RWPE2 (cell line): ENCODE measurements at places on chromosomes 12 and 14.

- peaks cover 6% of the 10 kb centered on the region; the same call in 1 of the 2 replicates for H3K36me3 ChIP-seq
- no peaks in the 10 kb centered on the region for H3K27me3 ChIP-seq
- H3K4me1 ChIP-seq = no peaks in the 10 kb centered on the region
- no peak for DNase-seq
Measured at GRCh38 chr14:81285245-81285644, 64.5 kb upstream of the GTF2A1 start.

DNA sequence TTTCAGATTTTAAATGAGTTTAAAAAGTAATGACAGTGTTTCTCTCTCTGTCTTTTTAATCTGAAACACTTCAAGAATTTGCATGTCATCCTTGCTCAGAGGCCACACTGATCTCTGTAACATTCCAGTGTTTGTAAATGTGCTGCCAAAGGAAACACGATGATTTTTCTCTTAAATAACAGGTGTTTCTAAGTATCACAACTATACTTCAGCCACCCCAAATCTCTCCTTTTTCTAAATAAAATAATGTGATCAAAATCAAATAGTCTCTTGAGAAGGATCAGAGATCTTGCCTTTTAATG, 3.3 kb upstream of the GALC start:
- H3K4me1 ChIP-seq = peaks cover 6% of the 10 kb centered on the region
- peaks cover 4% of the 10 kb centered on the region for H3K27me3 ChIP-seq
- no peak overlapping the region for H3K27ac ChIP-seq

DNA sequence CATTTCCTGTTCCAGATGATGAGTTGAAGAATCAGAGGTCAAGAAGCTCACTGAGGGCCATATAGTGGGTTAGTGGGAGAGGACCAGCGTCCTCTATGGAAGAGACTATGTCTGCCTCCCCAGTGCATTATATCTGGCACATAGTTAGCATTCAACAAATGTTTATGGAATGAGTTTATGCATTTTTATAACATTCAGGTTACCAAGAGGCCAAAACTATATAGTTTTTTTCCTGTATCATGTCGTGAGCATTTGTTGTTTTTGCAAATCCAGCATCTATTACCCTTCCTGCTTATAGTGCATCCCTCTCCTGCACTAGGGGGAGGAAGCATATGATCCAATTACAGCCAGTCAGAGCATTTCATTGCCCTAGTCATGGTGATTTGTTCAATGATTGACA, 60.6 kb downstream of the SUDS3 start:
- no peak overlapping the region for H3K4me3 ChIP-seq
- H3K36me3 ChIP-seq = no peaks in the 10 kb centered on the region
- H3K27me3 ChIP-seq = no peaks in the 10 kb centered on the region
- H3K4me1 ChIP-seq = no peaks in the 10 kb centered on the region

DNA sequence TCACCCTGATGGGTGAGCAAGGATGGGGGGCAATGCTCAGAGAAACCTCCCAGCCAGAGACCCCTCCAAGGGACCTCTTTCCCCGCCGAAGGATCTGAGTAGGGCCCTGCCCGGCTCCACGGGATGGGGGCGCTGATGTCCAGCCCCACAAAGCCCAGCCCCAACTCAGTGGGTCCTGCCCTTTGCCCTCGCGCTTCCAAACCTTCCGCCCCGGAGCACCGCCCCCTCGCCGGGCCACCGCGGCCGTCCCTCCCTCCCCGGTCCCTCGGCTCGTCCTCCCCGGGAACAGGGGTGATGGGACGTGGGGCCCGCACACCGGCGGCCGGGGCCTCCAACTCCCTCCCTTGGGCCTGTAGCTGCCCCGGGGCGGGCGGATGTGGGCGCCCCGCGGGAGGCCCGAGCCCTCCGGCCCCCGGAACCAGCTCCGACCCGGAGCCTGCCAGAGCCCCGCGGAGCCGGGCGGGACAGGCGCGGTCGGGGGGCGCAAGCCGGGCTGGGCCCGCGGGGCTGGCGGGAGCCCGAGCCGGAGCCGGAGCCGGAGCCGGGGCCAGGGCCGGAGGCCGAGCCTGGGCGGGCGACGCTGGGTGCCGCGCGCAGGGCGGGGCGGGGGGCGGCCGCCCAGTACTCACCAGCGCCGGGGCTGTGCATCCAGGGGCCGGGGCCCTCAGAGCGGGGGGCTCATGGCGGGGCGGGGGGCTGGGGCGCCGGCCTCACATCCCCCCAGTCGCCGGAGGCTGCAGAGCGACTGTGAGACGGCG, 386 bp downstream of the HDAC7 start:
- peaks cover 22% of the 10 kb centered on the region for H3K4me1 ChIP-seq
- peak overlapping the region; percentile 94 for H3K4me3 ChIP-seq
- H3K36me3 ChIP-seq = peaks cover 25% of the 10 kb centered on the region

- H3K4me3 ChIP-seq = no peak overlapping the region
- DNase-seq = no peak
- H3K27ac ChIP-seq = peak overlapping the region; percentile 85
- H3K4me1 ChIP-seq = peaks cover 39% of the 10 kb centered on the region
- no peaks in the 10 kb centered on the region for H3K27me3 ChIP-seq
- H3K36me3 ChIP-seq = no peaks in the 10 kb centered on the region
Measured at GRCh38 chr12:27331291-27331926, 1.2 kb upstream of the BMAL2 start.

GRCh38 chr12:68499616-68500015, 111.1 kb upstream of the RAP1B start:
- no peak for DNase-seq
- no peaks in the 10 kb centered on the region for H3K27me3 ChIP-seq
- no peaks in the 10 kb centered on the region for H3K36me3 ChIP-seq

DNA sequence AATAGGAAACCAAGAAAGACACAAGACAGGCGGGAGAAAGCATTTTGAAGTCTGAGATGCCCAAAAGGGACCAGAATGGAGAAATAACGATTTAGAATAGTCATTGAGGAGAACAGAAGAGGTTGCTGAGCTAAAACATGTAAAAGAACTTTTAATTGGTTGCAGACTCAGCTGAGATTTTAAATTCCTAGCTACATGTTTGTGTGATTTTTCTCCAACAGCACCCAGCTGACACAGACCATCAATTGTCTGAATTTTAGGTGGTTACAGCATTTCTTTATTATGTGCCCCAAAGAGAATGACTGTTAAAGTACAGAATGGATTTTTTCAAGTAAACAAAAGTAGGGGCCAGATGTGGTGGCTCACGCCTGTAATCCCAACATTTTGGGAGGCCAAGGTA, 50.3 kb downstream of the BAZ1A start:
- DNase-seq = no peak
- no peaks in the 10 kb centered on the region for H3K4me1 ChIP-seq
- no peak overlapping the region for H3K4me3 ChIP-seq
- H3K27ac ChIP-seq = no peak overlapping the region
- no peaks in the 10 kb centered on the region for H3K27me3 ChIP-seq

GRCh38 chr14:64465831-64466554, 694 bp downstream of the AKAP5 start:
- no peak for DNase-seq
- H3K27me3 ChIP-seq = no peaks in the 10 kb centered on the region

DNA sequence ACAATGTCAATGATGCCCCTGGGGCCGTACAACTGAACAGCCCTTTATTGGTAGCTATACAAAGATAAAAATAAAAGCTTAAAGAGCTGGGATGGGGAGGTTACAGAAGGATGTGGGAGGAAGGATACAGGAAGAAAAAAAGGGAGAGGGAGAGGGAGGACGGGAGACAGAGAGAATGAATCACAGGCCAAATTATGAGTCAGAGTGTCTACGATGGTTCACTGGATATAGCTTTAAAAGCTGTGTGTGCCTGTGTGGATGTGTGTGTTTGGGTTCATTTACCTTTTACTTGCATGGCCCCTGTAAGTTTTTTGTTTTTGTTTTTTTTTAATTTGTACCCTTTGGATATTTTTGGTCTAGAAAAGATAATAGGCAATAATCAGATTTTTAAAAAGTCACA, 111.9 kb downstream of the CCDC60 start:
- no peak overlapping the region for H3K27ac ChIP-seq
- H3K36me3 ChIP-seq = no peaks in the 10 kb centered on the region
- no peak for DNase-seq
- H3K27me3 ChIP-seq = no peaks in the 10 kb centered on the region
- no peak overlapping the region for H3K4me3 ChIP-seq

- H3K36me3 ChIP-seq = peaks cover 3% of the 10 kb centered on the region; the same call in 1 of the 2 replicates
- H3K4me1 ChIP-seq = no peaks in the 10 kb centered on the region
- H3K27me3 ChIP-seq = no peaks in the 10 kb centered on the region
- no peak overlapping the region for H3K27ac ChIP-seq
- no peak overlapping the region for H3K4me3 ChIP-seq
- DNase-seq = no peak
Measured at GRCh38 chr14:102249041-102249440, 55.9 kb downstream of the MOK start.

DNA sequence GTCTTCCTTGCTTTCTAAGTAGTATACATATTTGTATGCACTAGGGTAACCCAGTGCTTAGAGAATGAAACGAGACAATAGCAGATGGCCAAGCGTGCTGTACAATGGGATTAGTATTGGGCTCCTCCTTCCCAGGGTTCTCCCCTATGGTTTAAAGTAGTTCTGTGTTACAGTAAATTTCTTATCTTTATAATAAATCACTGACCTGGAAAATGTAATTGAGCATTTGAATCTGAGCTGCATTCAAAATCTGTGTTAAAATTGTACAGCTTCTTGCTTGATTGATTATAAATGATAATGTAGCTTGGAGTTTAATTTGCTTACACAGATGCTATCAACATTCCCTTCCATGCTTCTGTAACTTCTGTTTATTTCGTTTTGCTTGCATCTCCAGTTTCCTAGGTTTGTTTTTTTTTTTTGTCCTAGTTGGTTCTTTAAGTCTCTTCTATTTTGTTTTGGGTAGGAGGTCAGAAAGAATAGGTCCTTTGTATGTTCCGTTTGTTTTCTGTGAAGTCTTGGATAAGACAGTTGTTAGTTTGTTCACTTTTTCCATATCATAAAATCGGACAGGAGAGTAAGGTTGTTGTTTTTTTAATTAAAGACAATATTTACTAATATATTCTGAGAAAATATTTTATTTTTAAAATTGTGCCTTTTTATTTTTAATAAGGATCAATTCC, 171.2 kb downstream of the ERC1 start:
- no peak overlapping the region for H3K4me3 ChIP-seq
- no peak overlapping the region for H3K27ac ChIP-seq
- peaks cover 18% of the 10 kb centered on the region for H3K36me3 ChIP-seq
- no peaks in the 10 kb centered on the region for H3K27me3 ChIP-seq

DNA sequence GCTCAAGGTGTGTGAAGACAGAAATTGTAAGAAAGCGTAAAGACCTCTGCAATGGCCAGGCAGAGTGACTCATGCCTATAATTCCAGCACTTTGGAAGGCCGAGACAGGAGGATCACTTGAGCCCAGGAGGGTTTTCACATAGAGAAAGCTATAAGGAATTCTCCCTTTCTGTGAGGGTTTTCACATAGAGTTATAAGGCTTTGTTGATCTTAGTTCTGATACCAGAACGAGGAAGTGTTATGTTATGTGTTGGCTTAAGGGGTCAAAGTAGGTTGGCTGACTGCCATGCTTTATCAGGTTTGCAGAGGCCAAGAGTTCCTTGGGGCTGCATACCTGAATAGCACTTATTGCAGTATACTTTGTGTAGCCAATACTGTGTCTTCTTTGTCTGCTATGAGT, 139.1 kb downstream of the ERC1 start:
- peaks cover 4% of the 10 kb centered on the region; the same call in 1 of the 2 replicates for H3K36me3 ChIP-seq
- no peak overlapping the region for H3K4me3 ChIP-seq
- peak overlapping the region; percentile 23 for H3K27ac ChIP-seq

DNA sequence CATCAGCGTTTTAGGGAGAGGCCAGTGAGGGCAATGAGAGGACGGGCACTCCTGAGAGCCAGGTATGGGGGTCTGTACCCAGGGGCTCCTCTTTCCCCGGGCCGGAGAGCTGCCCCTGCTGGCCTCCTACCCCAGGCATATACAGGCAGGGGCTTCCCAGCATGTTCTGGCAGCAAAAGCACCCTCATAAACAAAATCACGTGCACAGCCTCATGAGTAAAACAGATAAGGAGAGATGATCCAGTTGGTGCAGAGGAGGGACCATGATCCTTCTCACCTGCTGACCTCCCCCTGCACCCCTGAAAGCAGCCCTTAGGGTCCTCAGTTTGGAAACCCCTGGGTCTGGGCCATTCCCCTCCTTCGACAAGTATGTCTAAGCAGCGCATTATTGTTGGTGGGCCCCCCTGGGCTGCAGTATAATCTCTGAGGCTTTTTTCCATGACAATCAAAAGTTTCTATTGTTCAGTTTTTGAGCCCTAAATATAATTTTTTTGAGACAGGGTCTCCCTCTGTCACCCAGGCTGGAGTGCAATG, 5.0 kb upstream of the KRT4 start:
- H3K27me3 ChIP-seq = no peaks in the 10 kb centered on the region
- DNase-seq = no peak
- H3K4me3 ChIP-seq = no peak overlapping the region
- H3K4me1 ChIP-seq = no peaks in the 10 kb centered on the region
- no peak overlapping the region for H3K27ac ChIP-seq
- H3K36me3 ChIP-seq = no peaks in the 10 kb centered on the region

DNA sequence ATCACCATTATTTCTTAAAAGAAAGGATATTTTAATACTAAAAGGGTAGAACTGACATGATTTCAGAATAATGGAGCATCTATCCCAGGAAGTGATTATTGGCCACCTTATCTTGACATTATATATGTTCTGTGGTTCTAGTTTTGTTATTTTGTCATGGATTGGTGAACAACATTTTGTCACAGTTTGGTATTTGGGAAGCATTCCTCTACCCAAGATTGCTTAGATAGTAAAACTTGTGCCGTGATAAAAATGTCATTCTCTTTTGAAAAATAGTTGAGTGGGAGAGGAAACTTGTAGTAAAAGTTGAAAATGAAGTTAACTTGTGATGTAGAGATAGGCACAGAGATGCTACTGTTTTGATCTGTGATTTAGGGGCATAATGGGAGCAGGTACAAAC, 65.7 kb downstream of the TMX1 start:
- peaks cover 21% of the 10 kb centered on the region for H3K4me1 ChIP-seq
- H3K27ac ChIP-seq = peak overlapping the region; percentile 87
- no peaks in the 10 kb centered on the region for H3K36me3 ChIP-seq
- no peak overlapping the region for H3K4me3 ChIP-seq
- no peak for DNase-seq
- no peaks in the 10 kb centered on the region for H3K27me3 ChIP-seq

DNA sequence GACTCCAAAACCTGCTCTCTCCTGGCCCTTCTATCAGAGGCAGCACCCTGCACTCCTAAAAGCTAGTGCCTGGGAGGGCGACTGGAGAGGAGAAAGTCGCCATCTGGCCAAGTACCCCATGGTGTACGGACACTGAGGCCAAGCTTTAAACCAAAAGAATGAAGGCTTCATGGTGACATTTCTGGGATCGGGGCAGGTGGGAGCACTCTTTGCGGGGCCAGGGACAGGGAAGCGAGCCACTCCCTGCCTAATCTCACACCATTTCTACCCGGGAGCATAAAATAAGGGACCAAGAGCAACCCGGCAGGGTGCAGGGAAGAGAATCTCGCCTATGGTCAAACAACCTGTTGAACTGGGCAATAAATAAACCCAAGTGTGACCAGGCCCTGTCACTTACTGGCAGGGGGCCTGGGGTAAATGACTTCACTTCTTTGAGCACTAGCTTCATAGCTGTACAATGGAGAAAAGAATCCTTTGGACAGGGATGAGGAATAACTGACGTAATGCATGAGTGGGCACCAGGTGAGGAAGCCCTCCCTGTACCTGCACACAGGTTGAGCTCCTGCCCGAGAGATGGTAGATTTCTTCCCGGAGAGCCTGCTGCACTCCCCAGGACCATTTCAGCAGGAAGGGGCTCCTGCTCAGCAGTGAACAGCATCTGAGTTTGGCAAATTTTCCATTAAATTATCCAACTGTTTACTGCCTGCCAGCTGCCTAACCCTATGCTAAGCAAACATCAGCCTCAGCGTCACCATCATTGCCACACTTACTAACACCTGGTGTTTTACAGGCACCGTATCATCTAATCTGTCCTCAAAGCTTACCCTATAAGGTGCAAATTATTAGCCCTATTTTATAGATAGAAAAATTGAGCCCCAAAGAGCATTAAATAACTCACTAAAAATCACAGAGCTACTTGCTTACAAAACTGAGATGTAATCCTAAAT, 2.0 kb downstream of the SERPINA1 start:
- no peaks in the 10 kb centered on the region for H3K36me3 ChIP-seq
- H3K4me3 ChIP-seq = no peak overlapping the region
- peaks cover 24% of the 10 kb centered on the region for H3K4me1 ChIP-seq
